ENCODE measurements at places on chromosomes 2 and 18.

DNA sequence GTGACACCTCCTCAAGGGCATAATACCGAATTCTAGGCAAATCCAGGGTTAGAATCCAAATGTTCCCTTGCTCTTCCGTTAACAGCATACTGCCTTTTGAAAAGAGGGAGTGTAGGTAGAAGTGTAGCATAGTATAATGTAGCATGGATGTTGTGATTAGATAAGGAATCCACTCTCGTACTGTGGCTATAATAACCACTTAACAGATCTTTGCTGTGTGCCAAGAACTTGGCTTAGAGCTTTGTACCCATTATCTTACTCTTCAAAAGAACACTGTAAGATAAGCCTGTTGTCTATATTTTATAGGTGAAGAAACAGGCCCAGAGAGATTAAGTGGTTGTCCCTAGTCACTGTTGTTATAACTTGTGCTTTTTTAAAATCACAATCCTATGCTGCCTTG is 24.2 kb downstream of the WDR75 start:
- no peak for DNase-seq

DNA sequence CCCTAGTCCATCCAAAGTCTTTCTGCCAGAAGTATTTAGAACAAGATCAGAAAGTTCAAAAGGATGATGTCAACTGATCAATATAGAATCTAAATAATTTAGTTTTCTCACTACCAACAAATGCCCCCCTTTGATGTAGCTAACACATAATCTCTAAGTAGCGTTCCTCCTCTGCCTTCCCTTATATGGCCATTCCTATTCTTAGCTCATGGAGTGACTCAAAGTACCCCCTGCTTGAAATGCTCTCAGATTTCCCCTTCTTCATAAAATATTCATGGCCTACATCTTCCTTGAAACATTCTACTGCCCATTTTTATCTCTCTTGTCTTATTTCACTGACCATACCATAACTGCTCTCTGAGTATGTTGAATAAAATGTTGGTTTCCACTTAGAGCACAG is 151.5 kb downstream of the UPP2 start:
- DNase-seq, result no peak

- DNase-seq, result no peak
These were observed 28.2 kb downstream of the LPIN2 start for GRCh38 chr18:2984703-2985261.

- no peak for DNase-seq
These were observed 89.0 kb upstream of the HK2 start for GRCh38 chr2:74744731-74745515.

GRCh38 chr2:216636551-216637450 is 3.6 kb downstream of the IGFBP2 start:
- DNase-seq, result no peak
